Activated naive CD4-positive, alpha-beta T cell treated with Interleukin-2 at 50 U/mL for 16 hours (primary cell): ENCODE measurements at places on chromosomes 5 and 9.
A peak's percentile ranks its signal among the peaks of the same experiment; 100 is the strongest.

GRCh38 chr5:154878642-154879335, 20.4 kb downstream of the CNOT8 start:
- DNase-seq = no peak

DNA sequence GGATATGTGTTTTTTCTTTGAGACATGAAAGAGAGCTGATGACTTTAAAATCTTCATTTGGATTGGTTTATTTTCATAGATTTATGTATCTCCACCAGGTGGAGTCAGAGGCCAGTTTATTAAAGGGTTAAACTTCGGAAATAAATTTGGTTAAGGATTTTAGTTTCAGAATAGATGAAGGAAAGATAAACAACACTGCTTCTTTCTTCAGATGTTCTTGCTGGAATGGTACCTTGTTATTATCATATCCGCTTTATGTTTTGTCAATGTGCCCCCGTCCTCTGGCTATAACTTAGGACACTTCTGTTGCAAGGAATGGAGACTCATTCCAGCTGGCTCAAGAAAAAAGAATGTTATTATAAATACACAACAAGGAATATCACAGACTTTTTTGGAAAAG, 81.2 kb downstream of the ALDH1A1 start:
- DNase-seq = no peak

GRCh38 chr5:29794141-29794787, 1399.2 kb upstream of the CDH6 start:
- DNase-seq = no peak

GRCh38 chr5:180433032-180433422, 61.2 kb upstream of the CNOT6 start:
- DNase-seq = no peak

- no peak for DNase-seq
Measured at GRCh38 chr9:128304136-128304970, 17.9 kb downstream of the TRUB2 start.

DNA sequence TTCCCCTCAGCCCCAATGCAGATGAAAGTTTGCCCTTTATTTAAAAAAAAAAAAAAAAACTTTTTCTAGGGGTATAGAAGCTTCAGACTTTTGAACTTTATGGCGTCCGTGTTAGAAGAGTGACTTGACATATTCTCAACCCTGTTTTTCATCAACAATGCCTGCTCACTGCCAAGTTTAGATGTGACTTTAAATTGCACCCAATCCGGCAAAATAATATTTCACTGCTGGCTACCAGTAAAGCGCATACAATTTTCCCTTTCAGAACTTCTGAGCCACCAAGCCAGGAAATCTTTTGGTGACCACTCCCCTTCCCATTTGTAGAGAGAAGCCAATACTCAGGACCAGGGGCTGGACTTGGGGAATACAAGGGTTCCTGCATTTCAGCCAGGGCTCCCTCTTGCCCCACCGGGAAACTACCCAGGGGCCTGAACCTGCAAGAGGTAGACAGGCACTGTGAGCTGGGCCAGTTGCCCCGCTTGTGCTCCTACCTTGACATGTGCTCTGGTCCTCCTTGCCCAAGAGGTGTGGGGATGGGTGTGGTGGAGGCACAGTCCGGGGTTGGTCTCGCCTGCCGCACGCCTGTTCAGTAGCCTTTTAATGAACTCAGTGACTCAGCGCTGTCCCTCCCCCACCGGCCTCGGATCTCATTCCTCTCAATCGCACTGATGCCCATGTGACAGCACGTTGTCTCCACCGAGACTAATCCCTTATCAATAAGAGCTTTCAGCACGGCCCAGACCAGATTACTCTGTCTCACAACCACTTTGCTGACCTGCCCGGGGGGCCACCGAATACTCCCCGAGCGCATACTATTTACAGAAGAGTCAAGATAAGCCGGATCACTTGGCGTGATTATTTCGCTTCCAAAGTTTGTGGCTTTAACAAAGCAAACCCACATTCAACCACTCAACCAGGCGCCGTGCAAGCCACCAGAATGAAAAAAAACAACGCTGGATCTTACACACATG, 226.4 kb downstream of the DCP2 start:
- DNase-seq = no peak

GRCh38 chr5:150540615-150541396, 32.9 kb downstream of the NDST1 start:
- DNase-seq = no peak

DNA sequence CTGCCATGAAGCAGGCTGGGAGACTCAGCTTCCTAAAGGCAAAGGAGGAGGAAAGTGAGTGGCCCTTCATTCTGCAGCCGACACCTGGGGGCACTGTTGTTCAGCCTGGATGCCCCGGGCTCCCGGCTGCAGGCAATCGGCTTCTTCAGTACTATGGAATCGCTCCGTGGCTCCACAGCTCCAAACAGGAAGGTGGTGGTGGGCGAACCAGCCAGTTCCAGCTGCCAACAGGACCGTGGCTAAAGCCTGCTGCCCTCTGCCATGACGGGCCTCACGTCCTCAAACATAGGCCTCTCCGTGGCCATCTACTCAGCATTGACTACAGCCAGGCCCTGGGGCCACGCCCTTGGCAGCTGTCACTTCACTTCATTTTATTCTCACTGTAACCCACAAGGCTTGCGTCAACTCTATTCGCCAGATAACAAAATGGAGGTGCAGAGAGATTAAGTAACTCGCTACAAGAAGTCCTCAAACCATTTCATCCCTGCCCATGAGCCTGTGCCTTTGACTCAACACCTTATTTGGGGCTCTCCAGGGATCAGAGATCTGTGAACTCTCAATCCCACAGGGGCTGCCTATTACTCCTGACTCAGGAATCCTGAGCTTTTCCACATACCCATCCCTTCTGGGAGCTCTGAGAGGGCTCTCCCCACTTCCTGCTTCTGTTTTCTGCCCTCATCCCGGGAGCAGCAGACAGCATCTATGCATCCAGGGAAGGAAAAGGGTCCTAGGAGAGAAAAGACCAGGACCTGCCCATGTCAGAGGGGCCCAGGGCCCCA, 38.0 kb downstream of the PAX5 start:
- DNase-seq = peak; percentile 58

GRCh38 chr5:157543825-157544622, 31.6 kb downstream of the ADAM19 start:
- peak; percentile 40 for DNase-seq

- DNase-seq = no peak
Measured at GRCh38 chr5:75081510-75081909, 29.2 kb upstream of the GCNT4 start.

DNA sequence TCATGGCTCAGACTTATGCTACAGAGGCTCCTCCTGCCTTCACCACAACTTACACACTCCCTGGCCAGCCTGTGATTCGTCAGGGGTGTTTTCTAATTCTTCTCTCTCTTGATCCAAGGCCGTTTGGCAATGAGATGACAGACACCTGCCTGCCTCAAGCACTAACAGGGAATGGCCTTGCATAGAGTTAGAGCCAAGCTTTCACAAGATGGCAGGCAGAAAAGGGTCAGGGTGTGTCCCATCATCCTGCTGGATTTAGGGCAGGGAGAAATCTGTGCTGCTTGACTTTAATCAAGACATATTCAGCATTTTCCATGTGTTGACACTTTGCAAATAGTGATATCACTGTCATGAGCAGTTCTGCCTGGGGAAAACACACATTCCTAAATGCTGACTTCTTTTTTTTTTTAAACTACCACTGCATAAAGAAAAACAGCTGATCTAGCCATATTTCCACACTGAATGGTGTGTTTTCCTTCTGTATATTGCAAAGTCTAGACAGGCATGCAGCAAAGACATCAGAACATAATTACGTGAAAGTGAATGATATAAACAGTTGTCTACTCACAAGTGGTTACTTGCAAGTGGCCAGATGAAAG, 95.0 kb upstream of the SLC25A48 start:
- DNase-seq = no peak

DNA sequence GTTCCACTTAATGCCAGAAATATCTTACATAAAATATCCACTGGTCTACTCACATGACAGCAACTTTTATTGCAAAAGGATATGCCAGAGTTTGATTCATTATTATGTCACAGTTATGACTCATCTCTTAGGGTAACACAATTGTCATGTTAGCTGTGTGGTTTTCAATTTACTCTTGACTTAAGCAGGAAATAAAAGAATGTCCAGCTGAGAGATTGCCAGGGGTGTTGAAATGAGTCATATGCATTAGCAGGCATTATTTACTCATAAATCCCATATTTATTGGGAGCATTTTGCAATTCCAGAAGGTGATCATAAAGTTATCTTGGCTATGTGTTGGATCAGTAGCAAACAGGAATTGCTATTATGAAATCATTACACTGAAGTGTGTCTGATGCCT, 1164.6 kb upstream of the CDH18 start:
- DNase-seq = no peak

DNA sequence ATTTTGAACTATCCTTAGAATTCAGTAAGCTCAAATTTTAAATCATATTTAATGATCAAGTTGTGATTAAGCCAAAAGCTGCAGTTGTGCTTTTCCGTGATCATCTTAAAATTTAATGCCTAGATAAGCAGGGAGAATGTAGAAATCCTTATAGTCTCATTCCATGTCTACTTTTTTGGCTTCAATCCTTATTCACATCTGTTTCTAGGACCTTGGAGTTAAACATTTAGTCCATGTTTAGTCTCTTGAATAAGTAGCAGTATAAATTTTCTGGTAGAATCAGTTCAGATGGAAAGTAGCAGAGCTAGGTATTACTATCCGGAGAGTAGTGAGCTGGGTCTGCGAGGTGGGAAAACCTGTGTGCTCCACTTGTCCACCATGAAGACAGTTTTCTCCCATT, 59.3 kb upstream of the RIOK2 start:
- no peak for DNase-seq

- peak; percentile 37 for DNase-seq
Measured at GRCh38 chr9:92711844-92712243, 41.9 kb upstream of the IPPK start.

- no peak for DNase-seq
Measured at GRCh38 chr9:69476016-69476415, 151.0 kb downstream of the ENTREP1 start.

DNA sequence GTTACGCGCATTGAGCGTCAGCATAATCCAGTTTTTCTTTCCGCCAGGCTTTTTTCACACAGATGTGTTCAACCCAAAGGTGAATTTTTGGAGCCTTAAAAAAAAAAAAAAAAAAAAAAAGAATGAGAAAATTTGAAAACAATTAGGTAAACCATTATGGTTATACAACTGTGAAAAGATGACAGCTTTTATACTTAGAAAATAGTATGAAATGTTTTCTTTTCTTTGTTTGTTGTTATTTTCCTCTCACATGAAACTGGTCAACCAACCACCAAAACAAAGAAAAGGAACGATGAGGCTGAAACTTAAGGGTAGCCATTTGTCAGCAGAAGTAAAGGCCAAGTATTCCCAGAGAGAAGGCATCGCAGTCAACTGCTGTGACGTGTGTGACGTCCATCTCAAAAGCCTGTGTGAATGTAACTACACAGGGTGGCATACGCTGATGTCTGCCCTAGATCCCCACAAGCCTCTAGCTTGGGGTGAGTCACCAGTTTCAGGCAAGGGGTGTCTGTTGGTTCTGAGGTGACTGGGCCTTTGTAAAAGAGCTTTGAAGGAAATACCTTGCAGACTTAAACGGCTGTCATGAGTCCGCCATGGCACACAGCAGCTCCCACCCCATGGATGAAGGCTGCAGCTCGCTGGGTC, 182.9 kb downstream of the AOPEP start:
- DNase-seq = peak; percentile 23

DNA sequence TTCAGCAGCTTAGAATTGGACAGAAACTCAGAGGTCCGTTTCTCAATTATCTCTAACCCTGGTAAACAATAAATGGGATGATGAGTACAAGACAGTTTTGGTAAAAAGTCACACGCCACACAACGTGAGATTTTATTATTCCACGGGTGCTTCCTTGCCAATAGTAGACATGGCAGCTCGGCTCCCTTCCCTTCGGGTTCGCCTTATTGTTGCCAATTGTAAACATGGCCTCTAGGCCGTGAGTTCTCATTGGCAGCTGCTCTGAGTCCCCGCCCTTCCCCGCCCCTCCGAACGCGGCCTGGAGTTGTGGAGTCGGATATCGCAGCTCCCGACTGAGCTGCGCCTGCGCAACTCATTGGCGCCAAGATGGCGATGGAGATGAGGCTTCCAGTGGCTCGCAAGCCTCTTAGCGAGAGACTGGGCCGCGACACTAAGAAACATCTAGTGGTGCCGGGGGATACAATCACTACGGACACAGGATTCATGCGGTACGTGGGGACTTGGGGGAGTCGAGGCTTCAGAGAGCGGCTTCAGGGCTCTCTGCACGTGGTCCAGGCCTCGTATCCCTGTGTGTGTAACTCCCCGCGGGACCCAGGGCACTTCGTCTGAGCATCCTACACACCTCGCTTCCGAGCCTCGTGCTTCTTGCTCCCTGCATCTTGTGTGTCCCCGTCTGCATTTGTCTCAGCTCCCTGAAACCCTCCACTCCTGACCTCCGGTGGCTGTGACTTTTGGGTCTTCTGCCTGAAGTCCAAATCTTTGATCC, at the start of gene EXOSC2:
EXOSC2 (plus strand) TSS at position 355 of the 766 bp plus-strand sequence; CDS start at position 367, 12 bp downstream.
- DNase-seq = peak; percentile 99

DNA sequence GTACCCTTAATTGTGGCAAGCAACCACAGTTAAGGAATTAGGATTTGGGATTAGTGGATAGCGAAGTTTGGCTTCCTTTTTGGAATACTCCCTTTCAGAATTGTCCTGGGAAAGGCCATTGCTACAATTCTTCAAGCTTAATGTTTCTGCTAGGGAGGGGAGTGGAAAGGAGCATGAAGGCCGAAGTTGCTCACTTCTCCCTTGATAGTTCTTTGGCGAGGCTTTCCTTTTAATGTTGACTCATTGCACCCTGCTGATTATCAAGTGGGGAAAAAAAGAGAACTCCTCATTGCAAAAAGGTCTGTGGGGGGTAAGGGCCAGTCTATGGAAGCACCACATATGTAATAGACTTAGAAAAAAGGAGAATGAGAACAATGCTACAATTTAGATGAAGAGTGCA, 30.7 kb downstream of the GRIN3A start:
- no peak for DNase-seq

GRCh38 chr9:109316207-109316640, 4.6 kb downstream of the EPB41L4B start:
- DNase-seq = no peak

DNA sequence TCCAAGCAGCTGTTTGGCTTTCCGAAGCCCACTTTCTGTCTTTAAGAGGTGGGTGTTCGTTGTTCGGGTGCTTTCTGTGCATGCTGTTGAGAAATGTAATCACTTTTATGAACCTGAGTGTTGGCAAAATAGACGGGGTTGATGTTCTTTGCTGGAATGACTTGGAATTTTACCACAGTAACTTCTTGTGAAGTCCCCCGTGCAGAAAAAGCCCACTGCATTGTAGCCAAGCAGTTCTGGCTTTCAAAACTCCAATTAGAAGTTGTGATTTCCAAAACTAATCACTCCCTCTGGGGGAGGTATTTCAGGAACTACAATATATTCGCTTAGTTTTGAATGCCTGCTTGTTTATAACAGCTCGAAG, 111.1 kb downstream of the PAM start:
- no peak for DNase-seq
